ENCODE measurements at places on chromosomes 7 and 10.

DNA sequence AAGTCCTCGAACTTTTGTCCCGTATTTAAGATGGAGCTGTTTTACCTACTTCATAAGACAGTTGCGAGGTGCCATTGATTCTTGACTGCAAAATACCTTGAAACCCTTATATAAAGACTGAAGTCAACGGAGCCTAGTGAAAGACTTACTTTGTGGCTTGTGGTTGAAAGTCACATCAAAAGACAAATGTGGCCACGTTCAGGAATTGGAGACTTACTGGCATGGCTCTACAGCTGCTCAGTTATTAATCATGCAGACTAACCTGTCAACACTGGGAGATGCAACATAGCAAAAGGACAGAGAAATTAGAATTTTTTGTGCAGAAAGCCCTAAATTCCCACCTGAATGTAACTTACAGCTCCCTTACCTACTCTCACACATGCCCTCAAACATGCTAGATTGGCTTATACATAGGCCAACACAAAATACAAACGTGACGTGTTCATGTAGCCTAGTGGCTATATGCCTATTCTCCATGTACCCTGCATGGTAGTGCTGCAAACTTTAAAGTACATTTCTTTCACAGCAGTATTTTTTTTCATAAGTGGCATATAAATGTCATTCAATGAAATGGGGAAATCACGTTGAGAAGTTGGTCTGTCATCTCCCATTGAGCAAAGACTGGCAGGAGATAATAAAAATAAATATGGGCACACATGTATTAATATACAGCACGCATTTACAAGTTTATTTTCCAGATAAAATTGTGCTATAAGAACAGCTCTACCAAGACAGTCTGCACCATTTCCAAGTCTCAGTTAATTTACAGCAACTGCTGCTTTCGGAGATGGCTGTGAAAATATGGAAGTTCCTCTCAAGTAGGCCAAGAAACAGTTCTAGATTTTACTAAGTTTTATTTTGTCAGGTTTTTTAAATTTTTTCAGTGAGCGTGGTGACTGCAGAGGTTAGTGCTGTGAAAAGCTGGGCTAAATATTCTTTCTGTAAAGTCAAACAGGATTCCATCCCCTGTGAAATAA, 170.4 kb upstream of the C7orf33 start:
- no peak for DNase-seq

DNA sequence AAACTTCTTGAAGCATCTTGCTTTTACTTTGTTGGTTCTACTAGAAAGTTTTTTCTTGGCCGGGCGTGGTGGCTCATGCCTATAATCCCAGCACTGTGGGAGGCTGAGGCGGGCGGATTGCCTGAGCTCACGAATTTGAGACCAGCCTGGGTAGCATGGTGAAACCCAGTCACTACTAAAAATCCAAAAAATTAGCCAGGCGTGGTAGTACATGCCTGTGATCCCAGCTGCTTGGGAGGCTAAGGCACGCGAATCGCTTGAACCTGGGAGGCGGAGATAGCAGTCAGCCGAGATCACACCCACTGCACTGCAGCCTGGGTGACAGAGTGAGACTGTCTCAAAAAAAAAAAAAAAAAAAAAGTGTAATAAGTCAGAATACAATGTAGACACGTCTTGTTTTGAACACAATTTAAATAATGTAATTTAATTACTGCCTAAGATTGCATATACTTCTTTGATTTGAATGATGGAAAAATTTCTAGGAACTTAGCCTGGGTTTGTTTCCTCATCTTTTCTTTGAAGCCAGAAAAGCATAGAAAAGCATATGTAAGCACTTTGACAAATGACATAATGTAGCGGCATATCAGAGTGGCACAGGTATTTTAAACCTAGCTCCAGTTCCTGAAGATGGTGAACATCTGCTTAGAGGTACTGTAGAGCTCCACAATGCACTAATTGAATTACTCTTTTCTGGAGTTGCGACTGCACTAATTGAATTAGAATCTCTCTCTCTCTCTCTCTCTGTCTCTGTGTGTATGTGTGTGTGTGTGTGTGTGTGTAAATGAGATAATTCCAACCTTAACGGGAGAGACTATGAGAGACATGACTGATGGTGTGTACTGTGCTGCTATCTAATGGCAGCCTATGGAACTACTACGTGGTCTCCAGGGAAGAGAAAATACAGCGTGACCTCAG, 87.8 kb downstream of the BTRC start:
- no peak for DNase-seq

GRCh38 chr10:90591629-90592028, 266.2 kb downstream of the HTR7 start:
- no peak for DNase-seq

- DNase-seq, result no peak
These were observed 180.3 kb downstream of the NPSR1 start for GRCh38 chr7:34838329-34838728.

DNA sequence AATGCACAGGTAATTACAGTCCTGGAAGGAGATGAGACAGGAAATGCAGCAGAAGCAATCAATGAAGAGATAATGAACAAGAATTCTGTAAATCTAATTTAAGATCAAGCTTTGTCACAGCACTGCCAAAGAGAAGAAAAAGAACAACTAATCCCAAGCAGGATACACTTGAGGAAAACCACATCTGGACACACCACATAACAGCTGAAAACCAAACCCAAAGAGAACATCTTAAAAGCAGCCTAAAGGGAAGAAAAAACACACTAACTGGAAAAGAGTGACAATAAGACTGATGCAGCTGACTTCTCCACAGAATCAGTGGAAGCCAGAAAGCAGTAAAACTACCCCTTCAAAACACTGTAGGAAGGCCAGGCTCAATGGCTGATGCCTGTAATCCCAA, 10.2 kb downstream of the CYTH3 start:
- no peak for DNase-seq

DNA sequence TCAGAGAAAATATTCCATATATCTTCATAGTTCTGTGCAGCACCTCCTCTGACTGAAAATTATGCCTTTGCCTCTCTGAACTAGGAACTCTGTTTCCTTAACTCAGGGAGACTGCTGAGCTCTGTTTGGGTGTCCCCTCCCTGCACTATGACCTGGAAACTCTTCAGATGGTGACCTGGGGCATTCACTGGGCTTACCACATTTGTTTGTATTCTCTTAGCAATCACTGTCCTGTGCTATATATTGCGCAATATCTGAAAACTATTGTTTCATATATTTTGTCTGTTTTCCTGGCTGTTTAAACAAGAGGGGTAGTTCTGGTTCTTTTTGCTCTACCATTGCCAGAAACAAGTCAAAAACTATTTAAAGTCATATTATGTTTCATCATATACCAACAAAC, 181.8 kb upstream of the KIAA1217 start:
- no peak for DNase-seq
